ENCODE measurements at places on chromosomes 16 and 17. TPM values are rescaled to one million over a fixed set of nuclear protein-coding genes. Genes with fewer than 3 reads are reported as not detected.

TBC1D3H gene
- total RNA-seq, result not detected

HOXB8 gene
- 0.51 TPM for total RNA-seq

KRTAP9-2 gene
- not detected for total RNA-seq

SPN gene
- total RNA-seq, result not detected

C16orf54 gene
- not detected for total RNA-seq

CYTH1 gene
- total RNA-seq, result 9.9 TPM

TNFRSF13B gene
- total RNA-seq, result not detected

TP53TG3C gene
- total RNA-seq, result not detected

LLGL1 gene
- 32.2 TPM for total RNA-seq

SOST gene
- not detected for total RNA-seq

HBA2 gene
- total RNA-seq, result not detected

MGAT5B gene
- total RNA-seq, result 0.17 TPM

MPV17L gene
- 0.66 TPM for total RNA-seq

SPIRE2 gene
- total RNA-seq, result 3.8 TPM

PDE6G gene
- not detected for total RNA-seq

TAT gene
- not detected for total RNA-seq

CFAP52 gene
- under 0.01 TPM for total RNA-seq

SCIMP gene
- total RNA-seq, result not detected

TMC8 gene
- not detected for total RNA-seq

GLIS2 gene
- 2.6 TPM for total RNA-seq

KRTAP9-4 gene
- total RNA-seq, result not detected

HNF1B gene
- total RNA-seq, result not detected

PLA2G10 gene
- not detected for total RNA-seq

CETP gene
- total RNA-seq, result not detected

WNT3 gene
- total RNA-seq, result 1.3 TPM

KRT20 gene
- not detected for total RNA-seq

PRCD gene
- 4.3 TPM for total RNA-seq

RHBDL3 gene
- total RNA-seq, result 0.17 TPM

CUEDC1 gene
- 11.9 TPM for total RNA-seq

ABCC12 gene
- total RNA-seq, result not detected

CD300LB gene
- total RNA-seq, result not detected

MSLN gene
- not detected for total RNA-seq

CEP295NL gene
- total RNA-seq, result 2.3 TPM

UNC45B gene
- total RNA-seq, result not detected

TMED6 gene
- not detected for total RNA-seq

CCL7 gene
- total RNA-seq, result 0.33 TPM

KRT28 gene
- not detected for total RNA-seq

CCL3 gene
- not detected for total RNA-seq

CPHXL2 gene
- not detected for total RNA-seq

GJC1 gene
- 19.3 TPM for total RNA-seq

NAGS gene
- 7.4 TPM for total RNA-seq

ACSM2A gene
- not detected for total RNA-seq

HSPB9 gene
- not detected for total RNA-seq

LGALS9C gene
- not detected for total RNA-seq

PLEKHH3 gene
- 24.6 TPM for total RNA-seq

CACNG3 gene
- not detected for total RNA-seq

NPIPA5 gene
- total RNA-seq, result 3.1 TPM
